ENCODE measurements at places on chromosomes 5 and 9. TPM values are rescaled to one million over a fixed set of nuclear protein-coding genes. Genes with fewer than 3 reads are reported as not detected.

DNA sequence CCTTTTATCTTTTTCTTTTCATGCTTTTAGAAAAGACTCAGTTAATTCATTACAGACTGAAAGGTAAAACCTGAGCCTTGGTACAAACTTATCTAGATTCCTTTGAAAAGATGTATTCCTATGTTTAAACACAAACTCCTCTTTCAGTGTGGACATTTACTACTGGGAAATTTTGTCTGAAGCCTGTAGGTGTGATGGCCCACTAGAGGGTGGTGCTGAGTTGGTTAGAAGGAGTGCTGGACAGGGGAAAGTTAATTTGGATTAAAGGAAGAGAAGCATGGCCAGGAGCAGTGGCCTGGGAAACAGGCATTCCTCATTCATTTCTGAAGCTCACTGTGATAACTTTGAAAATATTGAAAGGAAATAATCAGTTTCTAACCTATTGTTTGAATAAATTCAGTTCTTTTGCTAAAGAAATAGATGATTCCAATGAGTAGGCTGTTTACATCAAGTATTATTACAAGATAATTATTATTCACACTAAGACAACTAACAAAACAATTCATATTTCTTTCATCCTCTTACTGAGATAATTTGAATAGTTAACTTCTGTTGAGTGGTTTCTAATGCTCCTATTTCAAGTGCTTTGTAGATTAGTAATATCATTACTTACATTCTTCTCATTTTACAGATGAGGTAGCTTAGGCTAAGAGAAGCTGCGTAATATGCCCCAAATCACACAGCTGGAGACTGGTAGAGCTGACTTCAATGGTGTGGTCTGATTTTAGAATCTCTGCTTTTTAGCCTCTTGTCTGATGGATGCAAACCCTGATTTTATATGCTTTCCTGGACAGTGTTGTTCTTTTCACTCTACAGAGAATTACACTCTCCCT, 150.9 kb downstream of the ADGRV1 start:
- H3K4me1 ChIP-seq = no peaks in the 10 kb centered on the region
- H3K36me3 ChIP-seq = no peaks in the 10 kb centered on the region
- H3K27ac ChIP-seq = no peak overlapping the region

DNA sequence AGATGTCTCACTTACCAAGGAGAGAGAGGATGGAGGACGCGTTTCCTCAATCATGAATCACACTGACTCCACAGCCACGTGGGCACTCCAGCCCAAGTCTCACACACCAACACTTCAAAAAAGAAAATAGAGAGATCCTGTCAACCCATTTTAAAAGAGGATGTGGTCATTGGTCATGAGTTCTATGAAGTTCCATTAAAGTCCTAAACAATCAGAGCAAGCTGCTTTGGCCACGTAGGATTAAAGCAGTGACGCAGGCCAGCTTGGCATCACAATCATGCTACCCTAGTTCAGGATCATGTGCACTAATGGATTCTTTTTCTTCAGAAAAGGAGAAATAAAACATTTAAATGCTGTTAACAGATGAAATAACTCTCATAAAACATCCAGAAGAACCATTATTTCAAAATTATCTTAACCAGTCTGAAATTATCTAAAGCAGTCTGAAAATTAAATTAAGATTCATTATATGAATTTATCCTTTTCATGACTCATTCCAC, 108.1 kb downstream of the SEMA5A start:
- no peaks in the 10 kb centered on the region for H3K36me3 ChIP-seq
- no peaks in the 10 kb centered on the region for H3K27me3 ChIP-seq
- H3K27ac ChIP-seq = no peak overlapping the region
- no peaks in the 10 kb centered on the region for H3K4me1 ChIP-seq
- no peak for DNase-seq

DNA sequence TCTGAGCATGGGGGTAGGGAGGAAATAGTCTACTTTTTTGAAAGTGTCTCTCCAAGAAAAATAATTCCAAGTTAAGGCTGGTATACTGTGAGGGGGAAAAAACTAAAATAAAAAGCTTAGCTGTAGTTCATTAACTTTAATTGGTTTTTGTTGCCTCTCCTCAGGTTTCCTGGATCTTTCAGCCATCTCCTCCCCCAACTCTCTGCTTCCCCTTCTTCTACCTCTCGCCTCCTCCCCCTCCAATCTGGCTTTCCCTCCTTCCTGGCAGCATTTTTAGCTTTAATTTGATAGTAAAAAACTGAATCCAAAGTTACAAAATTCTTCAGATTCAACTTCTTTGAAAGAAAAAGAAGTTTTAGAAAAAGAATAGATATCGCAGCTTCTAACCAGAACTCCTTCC, 462.6 kb downstream of the CETN3 start:
- no peak overlapping the region for H3K27ac ChIP-seq
- no peaks in the 10 kb centered on the region for H3K36me3 ChIP-seq
- no peaks in the 10 kb centered on the region for H3K27me3 ChIP-seq

SPINK6 gene
- total RNA-seq = not detected

TMEM252 gene
- not detected for total RNA-seq

ALDH7A1 gene
- 3.2 TPM for total RNA-seq

IL4 gene
- 1.8 TPM for total RNA-seq

FOXD1 gene
- total RNA-seq = not detected

Measured in activated naive CD8-positive, alpha-beta T cell treated with anti-CD3 and anti-CD28 coated beads, Interleukin-2, amount 10 ng/mL, durations not matched to agents 7 days and 5 days (primary cell).